ACHN (cell line): ENCODE measurements at places on chromosomes 13 and 19.

DNA sequence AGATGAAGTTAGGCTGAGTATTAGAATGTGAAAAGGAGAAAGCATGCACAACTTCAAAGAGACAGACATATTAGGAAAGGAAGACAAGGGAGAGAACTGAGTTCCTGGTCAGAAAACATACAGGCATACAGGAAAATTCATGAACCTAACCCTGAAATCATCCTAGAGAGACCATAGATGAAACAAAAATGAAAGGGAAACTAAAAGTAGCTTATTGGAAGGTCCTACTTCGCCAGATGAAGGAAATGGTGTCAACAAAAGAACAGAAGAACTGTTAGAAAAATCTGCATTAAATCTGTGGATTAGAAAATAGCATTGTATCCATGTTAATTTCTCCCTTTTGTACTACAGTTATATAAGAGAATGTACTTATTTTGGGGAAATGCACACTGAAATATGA lies 169.0 kb upstream of the UFM1 start:
- DNase-seq: peak; percentile 14

DNA sequence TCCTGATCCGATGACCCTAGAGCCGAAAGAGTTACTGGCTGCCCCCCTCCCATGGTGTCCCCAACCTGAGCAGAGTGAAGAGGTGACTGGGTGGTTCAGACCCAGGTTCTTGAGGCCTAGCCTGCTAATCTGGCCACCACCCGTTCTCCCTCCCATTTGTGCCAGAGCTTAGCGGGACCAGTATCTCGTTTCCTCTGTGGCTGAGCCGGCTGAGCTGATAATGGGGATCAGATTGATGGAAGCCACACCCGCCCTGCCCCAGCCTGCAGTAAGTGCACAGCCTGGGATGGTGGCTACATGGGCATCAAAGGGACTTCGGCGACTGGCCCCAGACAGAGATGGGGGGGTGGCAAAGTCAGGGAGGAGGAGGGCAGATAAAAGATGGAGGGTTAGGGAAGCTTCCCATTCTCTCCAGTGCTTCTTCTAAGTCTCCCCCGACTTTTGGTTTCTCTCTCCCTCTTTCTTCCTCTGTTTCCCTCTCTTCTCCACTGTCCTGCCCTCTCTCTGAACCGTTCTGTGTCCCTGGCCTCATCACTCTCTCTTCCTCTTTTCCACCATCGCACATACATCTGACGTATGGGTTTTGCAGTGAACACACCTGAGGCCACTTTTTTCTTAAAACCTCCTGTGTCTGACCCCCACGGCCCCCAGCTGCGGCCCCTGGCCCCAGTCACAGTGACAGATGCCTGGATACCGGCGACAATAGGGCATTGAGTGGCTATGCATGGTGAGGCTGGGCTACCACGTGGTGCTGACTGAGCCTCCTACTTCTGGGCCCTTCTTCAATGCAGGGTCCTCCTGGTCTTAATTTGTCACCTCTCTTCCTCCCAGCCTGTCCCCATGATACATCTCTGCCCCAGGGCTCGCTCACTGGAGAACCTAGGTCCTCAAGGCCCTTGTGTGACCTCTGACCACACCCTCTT lies 2.4 kb downstream of the ELAVL3 start:
- no peak for DNase-seq

- peak; percentile 22 for DNase-seq
Observed at GRCh38 chr13:91375116-91375729, 23.2 kb upstream of the GPC5 start.

- DNase-seq: no peak
Observed at GRCh38 chr19:37994823-37995130, 87.8 kb downstream of the SIPA1L3 start.

DNA sequence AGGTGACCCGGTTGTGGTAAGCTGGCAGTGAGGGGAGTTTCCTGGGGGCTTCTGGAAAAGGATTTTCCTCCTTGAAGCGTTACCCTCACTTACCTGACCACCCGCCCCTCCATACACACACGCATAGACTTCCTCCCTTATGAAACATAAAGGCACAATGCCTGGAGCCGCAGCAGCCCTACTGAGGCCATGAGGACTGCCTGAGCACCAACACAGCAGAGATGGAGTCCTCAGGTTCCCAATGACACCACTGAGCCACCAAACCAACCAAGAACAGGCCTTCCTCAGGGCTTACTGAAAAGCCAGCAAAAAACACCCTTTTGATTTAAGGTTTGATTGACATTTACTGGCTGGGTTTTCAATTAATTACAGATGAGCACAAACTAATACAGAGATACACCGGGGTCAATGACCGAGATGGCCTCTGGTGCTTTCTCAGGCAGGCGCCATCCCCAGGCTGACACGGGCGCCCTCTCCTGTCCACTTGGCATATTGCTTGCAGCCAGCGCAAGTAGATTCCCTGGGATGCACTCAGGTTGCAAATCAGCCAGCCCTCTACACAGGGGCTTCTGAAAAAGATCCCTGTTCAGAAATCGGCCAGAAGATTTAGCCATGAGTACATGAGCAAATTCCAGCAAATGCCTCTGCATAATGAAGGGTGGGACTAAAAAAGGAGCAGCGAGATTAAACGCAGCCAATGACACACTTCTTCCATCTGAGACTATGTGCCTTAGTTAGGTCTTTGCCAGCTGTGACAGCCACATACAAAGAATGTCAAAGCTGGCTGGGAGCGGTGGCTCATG lies 14.8 kb downstream of the OPA3 start:
- DNase-seq: peak; percentile 46

DNA sequence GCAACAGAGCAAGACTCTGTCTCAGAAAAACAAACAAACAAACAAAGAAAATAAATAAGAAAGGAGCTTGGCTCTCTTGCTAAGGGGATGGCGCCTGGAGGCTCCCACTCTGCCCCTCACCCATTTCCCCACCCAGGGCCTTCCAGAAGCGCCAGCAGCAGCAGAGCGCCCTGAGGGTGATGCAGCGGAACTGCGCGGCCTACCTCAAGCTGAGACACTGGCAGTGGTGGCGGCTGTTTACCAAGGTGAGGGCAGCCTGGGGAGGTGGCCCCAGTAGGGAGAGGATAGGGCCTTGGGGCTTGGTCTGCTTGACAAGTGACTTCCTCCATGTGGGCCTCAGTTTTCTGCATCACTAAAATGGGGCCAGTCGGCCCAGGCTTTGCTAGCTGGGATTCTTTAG lies 59.8 kb downstream of the MYH14 start:
- no peak for DNase-seq

- DNase-seq: no peak
Observed at GRCh38 chr19:49165865-49166301, 8.3 kb downstream of the TRPM4 start.

GRCh38 chr13:97273341-97273831 lies 51.3 kb downstream of the MBNL2 start:
- DNase-seq: no peak

DNA sequence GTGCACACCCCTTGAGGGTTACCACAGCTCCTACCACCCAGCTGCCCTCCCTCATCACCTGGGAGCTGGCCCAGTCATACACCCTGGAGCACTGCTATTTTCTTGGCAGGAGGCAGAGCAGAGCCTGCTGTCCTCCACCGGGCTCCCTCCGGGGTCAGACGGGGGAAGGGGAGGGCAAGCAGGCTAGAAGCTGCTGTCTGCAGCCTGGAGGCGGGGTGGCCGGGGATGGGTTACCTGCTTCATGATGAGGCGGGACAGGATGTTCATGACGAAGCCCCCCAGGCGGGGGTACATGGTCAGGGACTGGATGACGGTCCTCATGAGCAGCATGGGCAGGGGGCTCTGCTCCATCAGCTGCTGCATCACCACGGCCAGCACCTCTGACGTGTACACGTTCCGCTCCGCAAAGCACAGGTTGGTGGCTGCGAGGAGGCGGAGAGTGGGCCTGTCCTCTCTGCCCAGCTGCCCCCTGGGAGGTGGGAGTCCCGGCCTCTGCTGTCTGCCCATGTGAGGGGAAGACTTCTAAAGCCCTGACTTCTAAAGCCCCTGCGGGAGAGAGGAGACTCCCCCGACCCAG lies 2.7 kb upstream of the RSPH6A start:
- no peak for DNase-seq

DNA sequence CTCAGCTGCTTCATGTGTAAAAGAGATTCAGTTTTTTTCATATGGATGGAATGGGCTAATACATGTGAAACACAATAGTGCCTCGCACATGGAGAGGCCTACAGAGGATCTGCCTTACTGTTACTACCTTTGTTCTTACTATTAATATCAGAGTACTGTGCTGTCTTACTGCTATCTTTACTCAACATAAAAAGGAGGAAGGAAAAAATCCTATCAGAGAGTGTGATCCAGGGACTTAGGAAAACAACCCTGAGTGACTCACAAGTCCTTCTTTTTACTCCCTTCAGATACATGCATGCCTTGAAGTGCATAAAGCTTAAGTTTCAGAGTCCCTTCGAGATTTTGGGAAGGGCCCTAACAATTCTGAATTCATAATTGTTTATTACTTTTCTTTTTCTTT lies 136.8 kb downstream of the TBC1D4 start:
- DNase-seq: no peak

DNA sequence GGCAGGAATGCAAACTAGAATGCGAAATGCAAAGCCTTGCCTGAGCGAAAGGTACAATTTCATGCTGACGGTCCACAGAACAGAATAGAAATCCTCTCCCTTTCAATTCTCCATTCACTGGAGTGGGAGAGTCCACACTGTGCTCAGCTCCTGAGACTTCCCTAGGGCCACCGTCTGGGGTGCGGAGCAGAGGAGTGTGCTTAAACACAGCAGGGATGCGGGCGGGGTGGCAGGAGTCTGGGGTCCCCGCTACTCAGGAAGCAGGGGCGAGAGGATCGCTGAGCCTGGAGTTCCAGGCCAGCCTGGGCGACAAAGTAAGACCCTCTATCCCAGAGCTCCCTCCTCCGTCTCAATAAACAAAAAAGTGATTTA lies 552 bp upstream of the ZNF816 start:
- DNase-seq: no peak

GRCh38 chr13:83940742-83941141 lies 58.5 kb upstream of the SLITRK1 start:
- DNase-seq: no peak

- no peak for DNase-seq
Observed at GRCh38 chr13:46631179-46631542, 78.2 kb downstream of the LRCH1 start.
